ENCODE measurements at places on chromosomes 6 and 20.
A peak's percentile ranks its signal among the peaks of the same experiment; 100 is the strongest.

DNA sequence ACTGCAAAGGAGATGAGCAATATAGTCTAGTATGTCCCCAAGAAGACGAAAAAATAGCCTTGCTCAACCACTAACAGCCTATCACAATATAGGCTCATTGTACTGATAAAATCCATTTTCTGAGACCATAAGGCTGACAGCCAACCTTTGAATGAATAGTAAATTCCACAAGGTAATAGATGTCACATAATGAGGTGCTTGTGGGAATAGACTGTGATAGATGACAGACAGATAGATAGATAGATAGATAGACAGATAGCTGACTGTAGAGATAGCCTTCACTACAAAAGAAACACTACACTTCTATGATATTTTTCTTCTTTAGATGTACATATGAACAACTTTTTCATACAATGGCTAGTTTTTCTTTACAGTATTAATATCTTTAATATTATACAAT is 760.3 kb upstream of the NRSN1 start:
- DNase-seq, result no peak

GRCh38 chr20:52783769-52784168 is 188.4 kb upstream of the TSHZ2 start:
- no peak for DNase-seq

GRCh38 chr6:7866526-7866925 is 44.1 kb downstream of the TXNDC5 start:
- DNase-seq, result no peak

GRCh38 chr6:122567034-122567433 is 43.2 kb upstream of the PKIB start:
- no peak for DNase-seq

DNA sequence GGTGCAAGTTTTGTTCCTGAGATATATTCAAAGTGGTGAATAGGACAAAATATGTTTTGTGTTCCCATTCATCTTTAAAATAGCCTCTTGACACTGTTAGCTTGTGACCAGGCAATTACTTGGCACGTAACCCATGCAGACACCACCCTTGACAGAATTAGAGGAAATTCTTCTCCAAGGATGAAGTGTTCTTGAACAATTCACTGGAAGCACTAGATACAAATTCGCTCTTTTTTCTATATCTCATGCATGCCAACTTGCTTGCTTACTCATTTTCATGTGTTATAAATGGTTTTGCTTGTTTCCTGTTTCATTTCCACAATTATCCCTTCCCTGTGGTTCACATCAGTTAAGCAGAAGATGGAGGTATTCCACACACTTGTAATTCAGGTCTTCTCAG is 105.2 kb upstream of the MAN1A1 start:
- no peak for DNase-seq

- peak; percentile 61 for DNase-seq
These were observed at the start of gene TAPBP for GRCh38 chr6:33313709-33314514. Gene TAPBP (minus strand): TSS chr6:33314078. CDS start chr6:33314041, 37 bp downstream.

- DNase-seq, result no peak
These were observed 666.9 kb downstream of the FRK start for GRCh38 chr6:115393821-115394220.

- peak; percentile 45 for DNase-seq
These were observed 329.7 kb downstream of the BTBD9 start for GRCh38 chr6:38310061-38310460.

DNA sequence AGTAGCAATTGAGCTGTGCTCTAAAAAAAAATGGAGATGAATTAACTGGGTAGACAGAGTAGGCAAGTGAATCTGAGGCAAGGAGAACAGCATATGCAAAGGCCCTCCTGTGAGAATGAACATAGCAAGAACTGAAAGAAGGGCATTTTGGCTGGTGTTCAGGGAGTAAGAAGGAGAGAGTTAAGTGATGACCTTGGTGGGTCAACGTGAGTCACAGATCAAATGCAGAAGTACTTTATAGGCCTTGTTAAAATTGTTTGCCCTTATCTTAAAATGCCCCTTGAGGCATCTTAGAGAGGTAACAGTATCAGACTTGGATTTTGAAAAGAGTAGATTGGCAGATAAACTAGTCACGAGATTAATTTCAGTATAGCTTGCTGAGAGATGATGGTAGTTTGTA is 24.5 kb downstream of the NDUFAF5 start:
- no peak for DNase-seq

- no peak for DNase-seq
These were observed 69.2 kb upstream of the TBC1D7 start for GRCh38 chr6:13397359-13398068.

DNA sequence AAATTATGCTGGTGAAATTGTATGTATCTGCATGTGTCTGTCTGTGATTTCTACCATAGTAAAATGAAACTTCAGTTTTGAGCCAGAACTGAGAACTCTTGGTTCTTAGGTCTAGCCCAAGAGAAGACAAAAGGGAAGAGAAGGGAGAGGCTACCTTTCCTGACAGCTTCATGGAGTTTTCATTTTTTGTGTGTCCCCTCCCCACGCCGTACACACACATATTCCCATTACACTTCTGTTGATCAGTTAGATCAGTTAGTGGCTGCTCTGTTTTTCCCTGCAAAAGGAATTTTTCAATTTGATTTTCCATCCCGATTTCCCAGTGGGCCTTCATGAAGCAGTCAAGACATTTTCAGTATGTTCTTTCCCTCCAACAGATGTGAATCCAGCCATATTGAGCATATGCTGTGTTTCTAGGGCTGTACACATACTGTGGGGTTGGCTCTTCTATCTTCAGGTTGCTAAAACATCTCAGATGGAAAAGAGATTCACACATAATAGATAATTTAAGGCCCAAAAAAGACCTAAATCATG is 52.5 kb downstream of the HIVEP1 start:
- no peak for DNase-seq

DNA sequence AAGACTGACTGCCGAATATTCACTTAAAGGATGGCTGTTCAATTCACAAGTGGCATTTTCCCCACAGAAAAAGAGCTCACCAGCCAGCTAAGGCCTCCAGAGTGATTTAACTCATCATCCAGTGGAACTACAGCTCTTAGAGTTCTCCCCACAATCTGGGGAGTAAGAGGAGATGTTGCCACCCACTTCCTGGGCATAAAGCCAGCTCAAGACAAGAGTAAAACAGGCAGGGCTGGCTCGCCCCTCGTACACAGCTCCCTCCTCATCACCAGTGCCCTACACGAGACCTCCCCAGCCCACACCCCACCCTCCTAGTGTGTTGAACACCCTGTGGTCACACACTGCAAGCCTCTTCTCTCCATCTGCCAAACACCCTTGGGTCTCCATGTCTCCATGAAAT is 47.2 kb upstream of the IPCEF1 start:
- no peak for DNase-seq

DNA sequence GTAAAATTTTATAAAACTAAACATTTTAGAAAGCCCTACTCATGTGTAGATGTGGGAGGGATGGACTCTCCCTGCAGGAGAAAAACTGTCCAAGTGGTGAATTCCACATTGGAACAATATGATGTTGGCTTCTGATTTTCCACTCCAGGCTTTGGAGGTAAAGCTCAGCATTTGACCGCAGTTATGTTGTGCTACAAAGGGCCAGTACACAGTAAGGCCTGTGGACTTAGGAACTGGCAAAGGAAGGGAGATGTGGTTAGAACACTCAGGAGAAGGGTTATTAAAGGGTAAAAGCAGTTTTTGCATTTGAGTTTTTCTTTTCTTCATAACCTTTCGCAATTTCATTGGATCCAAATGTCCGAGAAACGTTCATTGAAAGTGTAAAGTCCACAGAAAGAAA is 150.3 kb upstream of the SASH1 start:
- DNase-seq, result no peak
